ENCODE measurements at places on chromosomes 3 and 15.

- no peak overlapping the region for H3K4me3 ChIP-seq
- DNase-seq: no peak
- H3K27ac ChIP-seq: no peak overlapping the region
- no peaks in the 10 kb centered on the region for H3K36me3 ChIP-seq
- peaks cover 4% of the 10 kb centered on the region for H3K4me1 ChIP-seq
These were observed 58.8 kb downstream of the TRAK1 start for GRCh38 chr3:42149975-42150374.

DNA sequence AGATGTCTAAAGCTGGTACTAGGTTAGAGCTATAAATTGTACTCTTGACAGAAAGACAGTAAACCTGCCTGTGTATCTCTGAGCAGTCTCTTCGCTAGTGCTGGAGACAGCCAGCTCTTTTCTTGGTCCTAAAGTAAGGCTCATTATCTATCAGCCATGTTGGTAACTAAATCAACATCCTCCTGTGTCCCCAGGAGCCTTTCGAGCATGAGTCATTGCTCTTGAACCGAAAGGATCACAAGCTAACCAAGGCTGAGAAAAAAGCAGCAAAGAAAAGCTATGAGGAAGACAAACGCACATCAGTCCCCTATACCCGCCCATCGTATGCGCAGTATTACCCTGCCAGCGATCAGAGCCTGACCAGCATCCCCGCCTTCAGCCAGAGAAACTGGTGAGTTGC lies 25.0 kb upstream of the TEX264 start:
- H3K4me3 ChIP-seq: no peak overlapping the region
- no peak for DNase-seq
- no peaks in the 10 kb centered on the region for H3K27me3 ChIP-seq

- no peaks in the 10 kb centered on the region for H3K36me3 ChIP-seq
- DNase-seq: no peak
- no peak overlapping the region for H3K27ac ChIP-seq
- no peaks in the 10 kb centered on the region for H3K4me1 ChIP-seq
These were observed 335.3 kb upstream of the NECTIN3 start for GRCh38 chr3:110736332-110736731.

DNA sequence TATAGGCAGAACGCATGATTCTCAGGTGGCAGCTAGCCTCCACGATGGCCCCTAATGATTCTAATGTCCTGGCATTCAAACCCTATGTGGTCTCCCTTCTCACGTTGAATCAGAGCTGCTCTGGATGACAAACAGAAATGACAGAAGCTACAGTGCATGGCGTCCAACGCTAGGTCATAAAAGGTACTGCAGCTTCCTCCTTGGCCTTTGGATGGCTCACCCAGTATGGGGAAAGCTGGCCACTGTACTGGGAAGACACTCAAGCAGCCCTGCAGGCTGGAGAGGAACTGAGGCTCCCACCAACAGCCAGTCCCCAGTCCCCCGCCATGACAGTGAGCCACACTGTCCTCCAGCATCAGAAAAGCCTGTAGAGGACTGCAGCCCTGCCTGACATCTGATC lies 286.3 kb downstream of the FAM43A start:
- H3K4me3 ChIP-seq: no peak overlapping the region
- no peak overlapping the region for H3K27ac ChIP-seq

DNA sequence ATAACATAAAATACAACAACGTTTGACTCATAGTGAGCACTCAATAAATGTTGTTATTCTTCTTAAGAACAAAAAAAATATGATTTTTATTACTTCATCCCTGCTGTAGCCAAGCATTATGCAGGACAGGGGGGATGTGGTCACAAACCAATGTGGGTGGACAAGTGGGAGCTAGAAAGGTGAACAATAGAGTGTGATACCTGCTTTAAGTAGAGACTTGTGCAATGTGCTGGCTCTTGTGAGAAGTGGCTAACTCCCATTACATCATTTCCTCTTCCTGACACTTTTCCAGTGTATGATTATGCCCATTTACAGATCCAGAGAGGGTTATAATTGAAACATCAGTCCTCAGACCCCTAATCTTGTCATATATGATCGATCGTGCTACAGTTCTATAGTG lies 193.6 kb downstream of the UBE2E2 start:
- no peaks in the 10 kb centered on the region for H3K27me3 ChIP-seq
- H3K4me1 ChIP-seq: no peaks in the 10 kb centered on the region
- no peak overlapping the region for H3K27ac ChIP-seq
- no peaks in the 10 kb centered on the region for H3K36me3 ChIP-seq
- no peak overlapping the region for H3K4me3 ChIP-seq

DNA sequence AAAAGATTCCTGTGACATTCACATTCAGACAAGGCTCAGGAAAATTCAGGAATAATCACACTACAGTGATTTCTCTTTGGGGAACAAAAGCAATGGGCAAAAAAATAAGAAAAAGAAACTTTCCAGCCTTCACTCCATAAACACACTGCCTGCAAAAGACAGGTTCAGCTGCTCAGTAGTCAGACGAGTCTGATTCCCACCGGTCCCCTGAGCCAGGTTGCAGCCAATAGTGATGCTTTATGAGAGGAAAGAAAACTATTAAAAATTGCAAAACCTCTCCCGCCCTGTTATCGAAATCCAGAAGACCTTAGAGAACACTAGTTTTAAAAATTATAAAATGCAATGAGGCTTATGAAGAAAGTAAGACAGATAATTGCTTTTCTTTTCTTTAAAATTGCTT lies 8.5 kb downstream of the PLCH1 start:
- no peak for DNase-seq
- no peak overlapping the region for H3K27ac ChIP-seq
- H3K27me3 ChIP-seq: no peaks in the 10 kb centered on the region
- no peak overlapping the region for H3K4me3 ChIP-seq
- H3K4me1 ChIP-seq: no peaks in the 10 kb centered on the region

DNA sequence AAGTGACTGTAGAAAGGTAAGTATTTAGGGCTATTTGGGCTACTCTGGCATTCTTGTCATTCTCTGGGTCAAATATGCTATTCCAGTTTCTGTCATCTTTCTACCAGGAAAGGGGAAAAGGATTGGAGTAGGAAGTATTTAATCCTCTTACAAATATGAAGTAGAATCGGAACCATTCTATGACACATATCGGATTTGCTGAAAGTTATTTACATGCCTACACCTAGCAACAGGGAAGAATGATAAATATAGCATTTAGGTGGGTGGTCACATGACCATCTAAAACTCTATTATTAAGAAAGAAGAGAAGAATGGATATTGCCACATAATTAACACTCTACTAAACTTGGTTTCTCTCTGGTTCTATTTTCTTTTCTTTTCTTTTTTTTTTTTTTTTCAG lies 1353.1 kb downstream of the ZPLD1 start:
- no peaks in the 10 kb centered on the region for H3K27me3 ChIP-seq
- no peaks in the 10 kb centered on the region for H3K36me3 ChIP-seq
- H3K27ac ChIP-seq: no peak overlapping the region

GRCh38 chr15:65870889-65871533 lies 1.7 kb downstream of the RAB11A start:
- H3K27ac ChIP-seq: peak overlapping the region; percentile 91
- DNase-seq: no peak
- peak overlapping the region; percentile 69 for H3K4me3 ChIP-seq

DNA sequence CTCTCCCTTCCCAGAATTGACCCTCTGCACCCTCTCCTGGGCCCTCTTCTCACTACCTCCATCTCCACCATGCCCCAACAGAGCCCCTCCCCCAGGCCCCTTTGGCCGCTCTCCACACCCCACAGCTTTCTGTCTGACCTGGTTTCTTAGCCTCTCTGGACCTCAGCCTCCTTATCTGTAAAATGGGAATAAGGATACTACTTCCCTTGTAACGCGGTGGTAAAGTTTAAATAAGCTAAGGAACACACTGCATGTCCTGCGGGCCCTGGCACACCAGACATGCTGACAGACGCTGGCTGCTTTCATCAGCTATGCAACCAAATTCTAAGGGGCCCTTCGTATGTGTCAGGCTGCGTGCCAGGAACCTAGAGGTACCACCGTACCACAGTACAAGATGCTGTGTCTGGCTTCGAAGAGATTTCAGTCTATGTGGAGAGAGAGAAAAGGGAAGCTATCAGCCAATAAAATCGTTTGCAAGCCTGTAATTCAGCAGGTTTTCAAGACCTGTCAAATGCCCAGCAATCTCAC lies 777 bp upstream of the SLC51A start:
- no peak for DNase-seq
- no peaks in the 10 kb centered on the region for H3K36me3 ChIP-seq
- H3K27me3 ChIP-seq: peaks cover 34% of the 10 kb centered on the region
- H3K27ac ChIP-seq: no peak overlapping the region

GRCh38 chr3:101228441-101228840 lies 91.9 kb downstream of the IMPG2 start:
- H3K4me1 ChIP-seq: no peaks in the 10 kb centered on the region
- no peak for DNase-seq
- no peak overlapping the region for H3K4me3 ChIP-seq

GRCh38 chr3:58072052-58072762 lies 64.0 kb downstream of the FLNB start:
- H3K4me3 ChIP-seq: no peak overlapping the region
- H3K36me3 ChIP-seq: peaks cover 4% of the 10 kb centered on the region
- DNase-seq: no peak
- H3K27ac ChIP-seq: peak overlapping the region; percentile 62
- H3K4me1 ChIP-seq: peaks cover 44% of the 10 kb centered on the region

DNA sequence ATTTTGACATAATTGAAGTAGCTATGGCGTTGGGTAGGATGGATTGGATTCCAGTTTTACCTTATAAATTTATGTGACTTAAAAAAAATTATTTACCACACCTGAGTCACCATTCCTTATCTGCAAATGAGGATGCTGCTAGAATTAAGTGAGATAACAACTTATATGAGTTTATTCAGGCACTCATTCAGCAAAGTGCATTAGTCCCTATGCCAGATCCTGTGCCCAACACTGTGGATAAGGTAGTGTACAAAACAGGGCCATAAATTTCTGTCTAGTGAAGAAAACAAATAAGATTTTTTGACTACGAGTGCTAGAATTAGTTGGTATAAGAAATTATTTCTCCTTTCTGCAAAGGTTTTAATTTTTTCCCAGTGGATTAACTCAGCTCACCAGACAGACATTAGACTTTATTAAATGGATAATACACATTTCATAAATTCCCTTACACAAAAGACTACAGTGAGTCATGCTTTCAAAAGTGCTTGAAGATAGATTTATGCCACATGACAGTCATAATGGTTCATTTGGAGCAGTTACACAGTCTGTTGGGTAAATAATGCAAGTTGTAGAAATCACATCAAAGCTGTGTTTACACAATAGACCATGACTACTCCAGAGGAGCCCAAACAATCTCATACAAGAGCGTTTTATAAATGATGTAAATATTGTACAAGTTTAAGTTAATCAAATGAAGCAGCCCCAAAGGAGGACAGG lies 129.9 kb upstream of the TGFBR2 start:
- no peak for DNase-seq
- H3K36me3 ChIP-seq: no peaks in the 10 kb centered on the region
- no peak overlapping the region for H3K27ac ChIP-seq
- no peaks in the 10 kb centered on the region for H3K27me3 ChIP-seq

DNA sequence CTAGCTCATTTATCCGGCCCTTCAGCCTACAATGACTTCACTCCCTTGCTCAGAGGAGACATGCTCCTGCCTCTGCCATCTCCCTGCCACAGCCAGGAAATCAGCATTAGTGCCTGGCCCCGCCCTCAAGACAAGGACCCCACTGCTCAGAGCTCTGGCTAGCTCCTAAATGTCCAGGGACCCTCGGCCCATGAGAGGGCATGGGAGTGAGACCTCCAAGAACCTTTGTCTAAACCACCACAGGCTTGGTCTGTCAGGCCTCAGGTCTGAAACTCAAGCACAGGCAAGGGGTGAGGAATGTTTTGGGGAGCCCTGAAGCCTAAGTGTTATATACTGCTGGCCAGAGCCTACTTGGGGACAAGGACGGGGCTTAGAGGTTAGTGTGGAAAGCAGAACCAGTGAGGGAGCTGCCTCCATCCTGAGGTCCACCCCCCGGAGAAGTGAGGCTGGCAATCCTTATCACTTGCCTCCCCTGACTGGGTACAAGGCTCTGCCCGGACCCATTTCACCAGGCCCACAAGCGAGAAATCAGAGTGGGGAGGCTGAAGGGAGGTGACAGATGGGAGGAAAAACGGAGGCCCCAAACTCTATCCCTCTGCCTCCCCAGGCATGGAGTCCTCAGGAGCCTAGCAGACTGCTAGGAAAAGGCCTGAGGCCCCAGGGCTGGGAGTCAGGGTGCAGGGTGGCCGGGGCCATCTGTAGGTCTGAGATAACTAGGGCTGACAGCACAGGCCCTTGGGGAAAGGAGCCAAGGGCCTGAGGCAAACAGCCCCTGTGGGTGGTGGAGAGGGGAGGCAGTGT lies 18.8 kb downstream of the SHF start:
- H3K36me3 ChIP-seq: peaks cover 15% of the 10 kb centered on the region
- H3K27ac ChIP-seq: peak overlapping the region; percentile 97
- H3K4me3 ChIP-seq: no peak overlapping the region

GRCh38 chr3:11944052-11944673 lies 60.0 kb upstream of the SYN2 start:
- no peak for DNase-seq
- H3K4me3 ChIP-seq: no peak overlapping the region
- no peaks in the 10 kb centered on the region for H3K4me1 ChIP-seq
- H3K36me3 ChIP-seq: no peaks in the 10 kb centered on the region
- no peak overlapping the region for H3K27ac ChIP-seq

GRCh38 chr15:32739522-32740063 lies 21.8 kb downstream of the GREM1 start:
- H3K4me1 ChIP-seq: no peaks in the 10 kb centered on the region
- H3K36me3 ChIP-seq: no peaks in the 10 kb centered on the region
- H3K27me3 ChIP-seq: no peaks in the 10 kb centered on the region
- H3K27ac ChIP-seq: no peak overlapping the region
- no peak for DNase-seq

DNA sequence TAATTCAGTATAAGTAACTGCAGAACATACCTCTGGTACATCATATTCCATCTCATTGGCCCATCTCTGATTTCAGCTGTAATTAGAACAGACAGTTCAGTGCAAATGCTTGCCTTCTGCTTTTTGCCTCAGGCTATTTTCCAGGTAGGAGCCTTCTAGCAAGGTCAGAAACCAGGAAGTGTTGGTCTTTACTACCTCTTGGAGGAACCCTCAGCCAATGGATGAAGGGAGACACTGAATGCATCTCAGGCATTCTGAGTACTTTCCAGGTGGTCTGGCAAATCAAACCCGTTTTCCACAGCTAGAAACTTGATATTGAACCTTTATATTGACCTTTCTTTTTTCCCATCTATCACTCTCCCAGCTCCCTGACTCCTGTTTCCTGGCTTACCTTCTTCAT lies 348.5 kb upstream of the SOX2 start:
- H3K36me3 ChIP-seq: no peaks in the 10 kb centered on the region
- DNase-seq: no peak
- H3K4me3 ChIP-seq: no peak overlapping the region
- H3K27me3 ChIP-seq: no peaks in the 10 kb centered on the region

- H3K4me3 ChIP-seq: no peak overlapping the region
- H3K36me3 ChIP-seq: no peaks in the 10 kb centered on the region
- no peak overlapping the region for H3K27ac ChIP-seq
These were observed 449.5 kb upstream of the TBL1XR1 start for GRCh38 chr3:177646749-177647148.
